NCI-H774 (cell line): ENCODE measurements at places on chromosomes 1 and 21.

DNA sequence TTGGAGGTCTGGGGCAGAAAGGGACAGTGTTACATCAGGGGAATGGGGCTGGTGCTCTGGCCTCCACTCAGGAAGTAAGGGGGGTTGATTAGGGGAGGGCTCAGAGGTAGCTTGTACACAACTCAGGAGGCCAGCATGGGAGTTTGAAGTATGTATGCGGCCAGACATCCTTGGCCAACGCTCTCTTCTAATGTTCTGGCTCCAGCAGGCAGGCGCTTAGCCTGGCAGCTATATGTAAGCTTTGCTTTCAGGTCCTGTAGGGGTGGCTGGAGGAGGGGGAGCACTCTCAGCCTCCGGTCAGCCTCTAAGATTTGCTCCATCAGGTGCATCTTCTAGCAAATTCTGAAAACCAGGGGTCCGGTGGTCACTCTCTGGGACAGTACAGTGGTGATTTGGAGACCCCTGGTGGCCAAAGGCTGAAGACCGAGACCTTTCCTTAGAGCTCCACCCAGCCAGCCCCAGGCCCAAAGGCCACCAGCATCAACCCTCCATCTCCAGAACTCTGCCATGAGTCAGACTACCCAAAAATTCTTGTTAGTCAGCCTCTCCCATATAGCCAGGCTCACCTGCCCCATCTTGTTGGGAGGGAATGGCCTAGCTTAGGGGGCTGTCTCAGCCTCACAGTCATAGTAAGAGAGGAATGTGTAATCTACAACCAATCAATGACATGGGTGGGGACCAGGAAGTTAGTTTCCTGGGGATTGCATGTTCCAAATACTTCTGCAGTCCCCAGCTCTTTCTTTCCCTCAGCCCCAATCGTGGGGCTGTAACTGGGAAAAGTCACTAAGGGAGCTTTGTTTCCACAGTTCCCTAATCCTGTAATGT is 9.7 kb upstream of the COL8A2 start:
- no peak for DNase-seq

GRCh38 chr1:71269818-71270217 is 189.0 kb upstream of the ZRANB2 start:
- no peak for DNase-seq

GRCh38 chr1:162294015-162294414 is 82.6 kb downstream of the SPATA46 start:
- no peak for DNase-seq

GRCh38 chr1:20678599-20678998 is 17.4 kb upstream of the DDOST start:
- DNase-seq: no peak

DNA sequence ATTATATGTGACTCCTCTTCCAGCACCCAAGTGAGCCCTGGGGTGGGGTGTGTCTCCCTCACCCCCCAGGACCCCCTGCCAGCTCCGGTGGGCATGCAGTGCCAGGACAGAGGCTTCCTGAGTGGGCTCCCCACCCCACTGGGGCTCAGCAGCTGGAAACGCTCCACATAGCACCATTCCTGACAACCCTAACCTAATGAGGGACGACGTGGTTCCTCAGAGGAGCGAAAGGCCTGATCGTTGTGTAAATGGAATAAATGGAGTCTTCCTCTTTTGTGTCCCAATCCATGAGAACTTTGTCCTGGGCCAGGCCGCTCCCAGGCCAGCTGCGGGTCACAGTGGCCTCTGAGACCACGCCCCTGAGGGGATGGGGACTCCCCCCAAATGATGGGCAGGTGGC is 1.8 kb upstream of the TSPEAR start:
- DNase-seq: no peak

DNA sequence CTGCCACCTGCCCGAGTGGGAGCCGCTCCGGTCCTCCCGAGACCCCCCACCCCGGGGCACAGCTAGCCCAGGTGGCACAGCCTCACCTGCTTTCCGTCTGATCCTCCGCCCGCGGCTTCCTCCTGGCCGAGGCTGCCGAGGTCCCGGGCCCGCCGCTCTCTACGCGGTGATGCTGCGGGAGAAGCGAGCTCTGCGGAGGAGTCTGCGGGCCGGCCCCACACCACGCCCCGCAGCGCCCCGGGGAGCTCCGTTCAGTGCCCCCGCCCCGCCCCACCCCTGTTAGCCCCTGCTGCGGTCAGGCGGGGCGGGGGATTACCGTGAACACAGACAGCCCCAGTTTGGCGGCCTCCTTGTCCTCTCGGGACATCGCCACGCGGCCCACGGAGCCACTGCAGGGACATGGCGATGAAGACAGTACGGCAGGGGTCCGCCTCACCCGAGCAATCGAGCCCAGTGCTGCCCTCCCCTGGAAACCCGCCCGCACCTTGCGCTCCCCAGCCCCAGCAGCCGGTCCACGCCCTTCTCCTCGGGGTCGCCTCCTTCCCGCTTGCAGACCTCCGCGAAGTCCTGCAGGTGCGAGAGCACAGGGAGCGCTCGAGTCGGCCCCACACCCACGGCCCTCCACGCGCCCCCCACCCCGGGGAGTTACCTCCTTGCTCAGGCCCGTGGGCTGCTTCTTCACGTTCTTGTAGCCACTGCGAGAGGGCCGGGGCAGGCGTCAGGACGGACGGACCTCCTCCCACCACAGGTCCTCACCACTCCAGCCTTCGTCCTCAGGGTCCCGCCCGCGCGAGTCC is 933 bp downstream of the C1orf35 start:
- DNase-seq: no peak

GRCh38 chr21:40901691-40902090 is 54.7 kb upstream of the DSCAM start:
- DNase-seq: no peak

DNA sequence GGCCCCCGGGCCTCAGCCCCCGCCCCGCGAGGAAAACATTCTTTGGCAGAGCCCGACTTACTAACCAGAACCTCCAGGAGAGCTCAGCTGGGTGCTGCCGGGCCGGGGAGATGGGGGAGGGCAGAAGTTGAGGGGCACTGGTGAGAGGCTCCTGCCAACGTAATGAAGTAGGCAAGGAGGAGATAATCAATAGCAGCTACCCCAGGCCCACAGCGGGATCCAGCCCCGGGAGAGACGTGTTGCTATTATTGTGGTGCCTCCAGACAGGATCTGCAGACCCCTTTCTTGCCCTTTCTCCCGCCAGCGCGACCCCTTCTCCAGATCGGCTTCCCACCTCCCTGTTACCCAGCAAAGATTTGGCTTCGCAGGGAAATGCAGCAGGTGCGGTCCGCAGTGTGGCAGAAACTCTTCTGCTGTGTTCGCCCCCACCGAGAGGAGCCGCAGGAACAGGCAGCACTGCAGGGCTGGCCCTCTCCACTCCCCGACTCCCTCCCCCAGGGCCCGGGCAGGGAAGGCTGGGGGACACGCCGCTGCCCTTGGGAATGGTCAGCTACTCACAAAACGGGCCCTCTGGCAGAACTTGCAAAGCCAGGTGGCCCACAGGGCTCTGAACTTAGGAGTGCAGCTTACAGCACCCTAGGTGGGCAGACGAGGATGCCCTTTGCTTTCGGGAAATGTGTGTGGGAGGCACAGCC is 1.5 kb upstream of the KCNA2 start:
- DNase-seq: no peak

- DNase-seq: peak; percentile 4
Observed at GRCh38 chr1:55071477-55071876, 32.1 kb downstream of the PCSK9 start.

DNA sequence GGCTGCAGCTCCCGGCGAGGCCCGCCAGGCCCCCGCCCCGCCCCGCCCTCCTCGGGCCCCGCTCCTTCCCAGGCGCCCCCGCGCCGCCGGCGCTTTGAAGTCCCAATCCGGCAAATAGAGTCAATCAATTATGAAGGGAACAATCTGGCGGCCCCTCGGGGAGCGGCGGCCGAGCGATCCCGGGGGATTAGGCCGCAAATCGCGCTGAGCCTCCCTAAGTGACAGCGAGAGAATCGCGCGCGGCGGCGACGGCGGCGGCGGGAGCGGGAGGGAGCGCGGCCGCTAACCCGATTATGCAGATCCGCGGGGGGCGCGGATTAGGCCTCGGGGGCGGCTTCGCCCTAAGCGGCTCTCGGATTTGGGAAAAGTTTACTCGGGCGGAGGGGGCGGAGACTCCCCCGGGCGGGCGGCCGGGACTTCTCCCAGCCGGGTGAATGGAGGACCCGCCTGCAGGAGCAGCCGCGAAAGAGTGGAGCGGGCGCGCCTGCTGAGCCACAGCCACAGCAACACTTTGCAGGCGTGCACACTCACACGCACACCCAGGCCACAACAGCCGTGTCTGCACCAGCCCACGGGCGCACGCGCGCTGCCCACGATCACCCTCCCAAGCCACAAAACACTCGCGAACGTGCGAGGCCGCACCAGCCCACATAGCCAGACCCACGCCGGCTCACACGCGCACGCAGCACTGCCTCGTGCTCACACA is 23.0 kb upstream of the DMBX1 start:
- peak; percentile 42 for DNase-seq

DNA sequence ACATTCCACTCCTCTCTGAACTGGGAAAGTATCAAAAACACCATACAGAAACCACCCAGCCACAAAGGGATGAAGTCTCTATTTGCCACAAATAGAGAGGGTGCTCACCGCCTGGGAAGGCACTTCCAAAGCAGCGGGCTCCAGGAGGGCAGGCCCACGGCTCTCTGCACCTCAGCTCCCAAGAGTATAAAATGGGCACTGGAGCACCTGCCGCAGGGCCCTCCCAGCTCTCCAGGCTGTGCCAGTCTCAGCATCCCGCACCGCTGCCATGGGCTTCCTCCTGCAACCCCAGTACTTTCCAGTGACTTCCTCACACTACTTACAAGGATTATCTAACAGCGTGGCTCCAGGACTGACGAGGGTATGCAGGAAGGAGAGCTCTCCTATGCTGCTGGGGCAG is 14.4 kb downstream of the C2CD2 start:
- no peak for DNase-seq

GRCh38 chr1:194062526-194062925 is 876.1 kb upstream of the B3GALT2 start:
- DNase-seq: no peak

GRCh38 chr1:76092812-76093211 is 18.3 kb downstream of the ST6GALNAC3 start:
- no peak for DNase-seq

GRCh38 chr1:84635429-84635828 is 54.8 kb downstream of the SSX2IP start:
- no peak for DNase-seq

DNA sequence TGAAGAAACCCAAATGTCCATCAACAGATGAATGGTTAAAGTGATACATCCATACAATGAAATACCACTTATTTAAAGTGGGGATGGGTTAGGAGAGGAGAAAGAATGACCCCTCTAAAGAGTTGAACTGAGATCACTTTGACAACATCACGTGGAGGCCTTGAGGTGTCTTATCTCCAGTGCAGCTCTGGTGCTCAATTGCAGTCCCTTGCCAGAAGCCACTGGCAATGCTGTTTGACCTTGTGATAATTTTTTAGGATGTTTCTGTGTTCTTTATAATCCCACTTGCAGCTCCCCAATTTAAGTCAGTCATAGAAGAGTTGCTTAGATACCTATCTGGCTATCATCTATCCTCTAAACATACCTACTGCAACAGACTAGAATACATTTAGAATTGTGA is 167.6 kb downstream of the ZNF648 start:
- no peak for DNase-seq

GRCh38 chr1:182629499-182630096 is 25.4 kb upstream of the RGS16 start:
- no peak for DNase-seq

DNA sequence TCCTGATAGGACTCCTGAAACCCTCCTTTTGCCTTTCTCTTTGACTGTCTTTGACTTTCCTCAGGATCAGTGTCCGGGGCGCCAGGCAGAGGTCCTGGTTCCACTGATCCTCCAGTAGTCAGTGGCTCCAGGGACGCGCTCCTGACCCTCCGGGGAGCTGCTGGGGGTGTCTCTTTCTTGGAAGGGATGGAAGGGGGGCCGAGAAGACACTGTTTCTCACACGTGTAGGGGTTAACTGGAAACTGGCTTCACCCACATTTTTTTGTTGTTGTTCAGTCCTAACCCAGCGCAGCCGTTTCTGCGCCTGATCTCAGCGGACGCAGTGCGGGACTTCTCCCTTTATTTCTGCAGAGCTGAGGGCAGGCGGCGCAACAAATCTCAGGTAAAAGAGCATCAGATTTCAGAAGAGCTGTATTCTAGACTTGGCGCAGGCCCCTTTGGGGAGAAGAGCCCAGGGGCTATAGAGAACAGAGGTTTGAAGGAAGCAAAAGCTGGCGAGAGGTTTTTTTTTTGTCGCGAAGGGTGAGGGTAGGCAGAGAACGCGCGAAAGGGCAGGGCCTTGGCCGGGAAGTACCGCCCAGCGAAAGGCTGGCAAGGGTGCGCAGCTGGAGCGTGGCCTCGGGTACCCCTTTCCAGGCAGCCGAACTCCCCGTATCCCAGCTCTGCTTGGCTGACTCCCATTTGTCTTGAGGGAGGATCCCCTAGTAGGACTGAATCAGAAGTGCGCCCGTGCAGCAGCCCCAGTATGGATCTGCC is 4.3 kb upstream of the LHX9 start:
- no peak for DNase-seq

- no peak for DNase-seq
Observed at GRCh38 chr1:218424502-218424901, 79.4 kb downstream of the TGFB2 start.

GRCh38 chr1:211378844-211379243 is 52.2 kb downstream of the TRAF5 start:
- DNase-seq: no peak

DNA sequence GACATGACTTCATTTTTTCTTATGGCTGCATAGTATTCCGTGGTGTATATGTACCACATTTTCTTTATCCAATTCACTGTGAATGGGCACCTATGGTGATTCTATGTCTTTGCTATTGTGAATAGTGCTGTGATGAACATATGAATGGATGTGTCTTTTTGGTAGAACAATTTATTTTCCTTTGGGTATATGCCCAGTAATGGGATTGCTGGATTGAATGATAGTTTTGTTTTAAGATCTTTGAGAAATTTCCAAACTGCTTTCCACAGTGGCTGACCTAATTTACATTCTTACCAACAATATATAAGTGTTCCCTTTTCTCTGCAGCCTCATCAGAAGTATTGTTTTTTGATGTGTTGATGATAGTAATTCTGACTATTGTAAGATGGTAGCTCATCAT is 361.7 kb upstream of the SGIP1 start:
- DNase-seq: no peak
